Hematopoietic multipotent progenitor cell treated with erythropoietin and hydrocortisone succinate and interleukin-3 and kit ligand, for 8 days (in vitro differentiated cells): ENCODE measurements at places on chromosomes 6 and 20.

- DNase-seq: no peak
These were observed 431.1 kb upstream of the CDH4 start for GRCh38 chr20:60820918-60821317.

GRCh38 chr6:144617708-144618107 is 332.6 kb downstream of the UTRN start:
- no peak for DNase-seq

DNA sequence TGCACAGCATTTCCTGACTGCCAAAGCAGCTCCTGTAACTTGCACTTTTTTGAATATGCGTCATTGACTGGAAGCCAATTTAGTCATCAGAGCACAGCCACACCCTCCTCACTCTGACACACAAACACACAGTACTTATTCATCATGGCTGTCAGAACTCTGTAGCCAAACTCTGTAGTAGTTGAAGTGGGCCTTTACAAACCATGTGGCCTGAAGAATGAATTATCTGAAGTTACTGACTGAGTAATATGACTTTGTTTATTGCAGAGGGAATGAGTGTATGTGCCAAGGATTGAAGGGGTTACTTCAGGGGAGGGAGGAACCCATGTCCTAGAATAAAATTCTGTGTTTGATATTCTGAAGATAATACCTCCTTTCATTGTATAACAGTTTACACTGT is 102.7 kb downstream of the FIG4 start:
- peak; percentile 54 for DNase-seq

DNA sequence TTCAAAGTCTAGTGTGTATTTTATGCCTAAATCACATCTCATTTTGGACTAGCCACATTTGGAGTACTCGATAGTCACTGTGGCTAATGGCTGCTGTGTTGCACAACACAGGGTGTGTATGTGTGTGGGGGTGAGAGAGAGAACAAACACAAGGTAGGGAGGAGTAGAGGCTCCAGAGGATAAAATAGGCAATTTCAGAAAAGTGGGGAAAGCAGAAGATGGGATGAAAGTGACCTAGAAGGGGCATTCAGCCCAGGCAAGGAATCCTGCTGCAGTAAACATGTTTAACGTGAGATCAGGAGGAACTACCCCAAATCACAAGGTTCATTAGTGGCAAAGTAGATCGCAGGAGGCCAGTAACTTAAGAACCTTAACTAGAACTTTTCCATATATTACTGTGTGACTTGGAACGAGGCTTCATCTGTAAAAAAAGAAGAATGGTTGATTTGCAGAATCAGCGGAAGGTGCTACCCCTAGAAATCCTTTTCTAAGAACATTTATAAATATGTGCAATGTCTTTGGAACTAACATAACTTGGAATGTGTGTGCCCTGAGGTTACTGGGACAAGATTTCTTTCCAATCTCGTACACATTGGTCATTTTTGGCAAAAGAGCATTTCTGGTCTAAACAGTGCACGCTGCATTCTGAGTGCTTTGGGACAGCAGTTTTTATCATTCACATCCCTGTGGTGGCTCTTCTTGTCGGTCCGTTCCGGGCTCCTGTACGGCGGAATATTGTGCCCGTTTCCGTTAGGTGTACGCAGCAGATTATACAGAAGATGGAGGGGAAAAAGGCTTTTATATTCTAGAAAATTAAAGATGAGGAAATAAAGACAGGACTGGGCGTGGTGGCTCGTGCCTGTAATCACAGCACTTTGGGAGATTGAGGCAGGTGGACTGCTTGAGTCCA is 2.6 kb downstream of the DUSP22 start:
- DNase-seq: no peak

DNA sequence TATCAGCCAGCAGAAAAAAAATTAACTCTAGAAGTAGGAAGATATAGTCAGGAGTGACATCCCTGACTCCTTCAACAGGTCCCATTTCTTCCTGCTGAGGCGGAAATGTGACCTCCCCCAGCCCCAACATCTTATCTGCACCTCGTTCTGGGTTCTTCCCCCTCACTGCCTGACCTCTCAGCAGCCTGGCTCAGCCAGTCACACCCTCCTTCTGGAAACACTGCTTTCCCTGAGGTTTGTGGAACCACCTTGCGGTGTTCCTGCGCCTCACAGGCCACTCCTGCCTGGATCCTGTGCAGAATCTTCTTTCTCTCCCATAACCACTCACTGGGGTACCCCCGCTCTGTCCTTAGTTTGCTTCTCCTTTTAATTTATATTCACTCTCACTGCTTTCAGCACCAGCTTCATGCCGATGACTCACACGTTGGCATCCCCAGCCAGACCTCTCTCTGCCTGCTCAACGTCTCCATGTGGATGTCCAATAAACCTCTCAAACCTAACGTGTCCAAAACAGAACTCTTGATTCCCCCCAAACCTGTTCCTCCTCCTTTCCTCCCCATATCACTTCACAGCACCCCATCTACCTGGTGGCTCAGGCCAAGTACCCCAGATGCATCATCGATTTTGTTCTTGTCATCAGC is 222.8 kb upstream of the PLN start:
- no peak for DNase-seq

DNA sequence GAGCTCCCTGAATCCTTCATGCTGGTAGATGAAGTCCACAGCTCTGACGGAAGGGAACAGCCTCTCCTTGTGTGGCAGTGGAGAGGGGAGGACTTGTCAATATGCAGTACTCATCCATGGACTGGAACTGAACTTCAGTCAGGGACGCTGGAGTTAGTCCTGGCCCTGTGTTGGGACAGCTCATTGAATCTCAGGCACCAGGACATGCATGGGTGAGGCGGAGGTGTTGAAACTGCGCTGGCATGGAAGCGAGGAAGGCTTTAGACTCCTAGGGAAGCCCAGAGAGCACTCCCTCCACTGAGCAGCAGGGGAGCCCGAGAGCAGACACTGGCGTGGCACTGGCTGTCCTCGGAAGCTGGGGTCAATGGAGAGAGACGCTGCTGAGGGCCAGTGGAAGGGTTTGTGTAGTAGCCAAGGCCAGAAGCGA is 161.3 kb upstream of the GGTLC1 start:
- DNase-seq: peak; percentile 4

- DNase-seq: no peak
These were observed 30.5 kb downstream of the NFATC2 start for GRCh38 chr20:51511861-51512619.

DNA sequence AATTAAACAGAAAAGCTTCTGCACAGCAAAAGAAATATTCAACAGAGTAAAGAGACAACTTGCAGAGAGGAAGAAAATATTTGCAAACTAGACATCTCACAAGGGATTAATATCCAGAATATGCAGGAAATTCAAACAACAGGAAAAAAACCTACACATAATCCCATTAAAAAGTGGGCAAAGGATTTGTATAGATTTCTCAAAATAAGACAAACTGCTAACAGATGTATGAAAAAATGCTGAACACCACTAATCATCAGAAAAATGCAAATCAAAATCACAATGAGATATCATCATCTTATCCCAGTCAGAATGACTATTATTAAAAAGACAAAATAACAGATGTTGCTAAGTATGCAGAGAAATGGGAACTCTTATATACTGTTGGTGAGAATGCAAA is 129.6 kb downstream of the SYNDIG1 start:
- DNase-seq: no peak

DNA sequence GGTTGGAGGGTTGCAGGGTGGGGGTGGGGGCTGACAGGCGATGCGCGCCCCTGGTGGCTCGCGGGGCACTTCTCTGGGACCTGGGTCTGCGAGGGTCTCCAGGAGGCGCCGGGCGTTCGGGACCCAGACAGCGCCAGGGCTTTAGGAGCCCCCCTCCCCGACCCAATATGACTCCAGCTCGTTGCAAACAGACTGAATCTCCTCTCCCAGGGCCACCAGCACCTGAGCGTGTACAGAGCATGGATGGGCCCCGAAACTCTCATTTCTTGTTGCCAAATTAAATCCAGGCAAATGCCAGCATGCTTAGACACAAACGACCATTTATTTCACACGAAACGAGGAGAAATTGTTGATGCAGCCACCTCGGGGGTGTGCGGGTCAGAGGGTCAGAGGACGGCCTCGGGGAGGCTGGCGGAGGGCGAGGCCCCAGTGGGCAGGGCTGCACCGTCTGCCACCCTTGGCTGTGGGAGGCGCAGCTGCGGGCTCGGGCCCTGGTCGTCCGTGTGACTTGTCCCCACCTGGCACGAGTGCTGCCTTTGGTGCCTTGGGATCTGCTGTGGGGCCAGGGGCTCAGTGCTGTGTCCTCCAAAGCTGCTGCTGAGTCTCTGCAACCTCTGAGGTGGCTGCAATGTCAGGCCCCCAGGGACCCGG is 20.9 kb upstream of the GATA5 start:
- DNase-seq: no peak

DNA sequence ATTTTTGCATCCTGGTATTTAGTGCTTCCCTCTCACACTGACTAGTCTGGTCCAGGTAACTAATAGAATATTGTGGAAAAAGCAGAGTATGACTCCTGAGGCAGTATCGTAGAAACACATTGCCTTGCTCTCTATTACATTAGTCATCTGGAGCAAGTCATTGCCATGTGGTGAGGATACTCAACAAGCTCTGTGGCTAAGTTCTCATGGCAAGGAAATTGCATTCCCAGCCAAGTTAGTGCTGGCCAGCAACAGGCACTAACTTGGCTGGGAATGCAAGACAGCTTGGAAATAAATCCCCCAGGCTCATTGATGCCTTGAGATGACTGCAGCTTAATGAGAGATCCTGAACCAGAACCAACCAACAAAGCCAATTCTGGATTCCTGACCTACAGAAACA is 39.7 kb upstream of the HTR1B start:
- no peak for DNase-seq

- DNase-seq: no peak
These were observed 283.5 kb downstream of the KHDC1L start for GRCh38 chr6:72941751-72942150.
